ENCODE measurements at places on chromosomes 7 and 10.

GRCh38 chr7:132250480-132251326, 325.6 kb downstream of the PLXNA4 start:
- DNase-seq, result no peak

DNA sequence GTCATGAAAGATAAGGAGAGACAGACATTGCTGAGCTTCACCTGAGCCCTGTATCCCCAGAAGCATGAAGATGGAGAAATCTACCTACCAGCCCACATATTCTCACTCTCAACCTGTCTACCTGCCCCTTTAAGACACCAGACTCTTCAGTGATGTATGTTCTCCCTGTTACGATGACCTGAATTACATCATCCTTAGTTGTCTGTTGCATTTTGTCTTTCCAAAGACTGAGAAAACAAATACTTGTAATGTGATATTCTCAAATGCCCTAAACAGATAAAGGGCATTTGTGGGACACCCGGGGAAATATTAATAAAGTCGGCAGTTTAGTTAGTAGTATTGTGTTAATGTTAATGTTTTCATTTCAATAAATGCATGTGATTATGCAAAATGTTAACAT, 305.8 kb upstream of the IGFBP3 start:
- no peak for DNase-seq

GRCh38 chr10:31745612-31746376, 182.8 kb downstream of the ARHGAP12 start:
- DNase-seq, result peak; percentile 50

DNA sequence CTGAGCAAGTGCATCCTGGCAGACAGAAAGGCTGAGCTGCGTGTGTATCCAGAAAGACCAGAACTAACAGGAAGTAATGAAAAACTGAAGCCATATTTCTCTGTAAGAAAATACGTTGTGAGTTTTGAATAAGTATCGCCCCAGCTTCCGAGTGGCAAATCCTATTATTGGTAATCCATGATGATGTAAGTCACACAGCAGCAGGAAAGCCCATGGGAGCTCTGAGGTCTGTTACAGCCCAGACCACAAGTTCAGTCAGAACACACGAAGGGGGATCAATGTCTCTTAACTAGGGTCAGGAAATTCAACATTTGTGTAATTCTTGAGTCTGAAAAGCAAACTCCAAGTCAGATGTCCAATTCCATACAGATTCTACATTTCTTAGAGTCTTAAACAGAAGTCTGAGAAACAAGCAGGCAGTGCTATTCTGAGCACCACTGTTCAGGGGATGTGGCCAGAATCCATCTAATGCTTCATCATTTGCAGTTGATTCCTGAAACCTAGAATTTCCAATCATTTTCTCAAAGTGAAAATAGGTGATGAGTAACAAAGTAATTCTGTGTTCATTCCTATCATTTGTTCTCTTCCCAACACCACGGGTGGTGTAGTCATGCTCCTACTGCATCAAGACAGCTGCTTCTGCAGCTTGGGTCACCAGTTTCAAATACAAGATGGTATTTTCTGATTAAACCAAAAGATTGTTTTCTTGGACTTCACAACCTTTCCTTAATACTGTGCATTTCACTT, at the start of gene LRIT2:
LRIT2 (minus strand) TSS at position 118 of the 747 bp plus-strand sequence; CDS start at position 94, 24 bp downstream.
- no peak for DNase-seq

DNA sequence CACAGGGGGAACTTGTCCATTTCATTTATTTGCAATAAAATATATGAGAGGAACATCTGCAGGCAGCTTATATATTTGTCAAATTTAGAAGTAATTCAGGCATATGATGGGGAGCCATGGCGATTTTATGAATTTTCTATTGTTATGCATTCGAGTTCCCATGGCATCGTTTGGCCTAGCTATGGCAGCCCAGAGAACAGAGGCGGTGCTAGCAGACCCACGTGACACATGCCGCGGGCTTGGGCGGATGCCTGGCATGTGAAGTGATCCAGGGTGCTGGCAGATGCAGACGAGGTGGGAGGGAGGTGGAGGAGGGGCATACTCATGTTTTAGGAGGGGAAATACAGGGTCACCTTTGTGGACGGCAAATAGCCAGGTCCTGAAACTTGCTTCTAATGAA, 560.0 kb upstream of the GALNT17 start:
- no peak for DNase-seq

Measured in glomerular endothelial cell (primary cell).